Stomach (tissue), 19 donors: ENCODE measurements at places on chromosomes 2 and 18. TPM values are rescaled to one million over a fixed set of nuclear protein-coding genes. Genes with fewer than 3 reads are reported as not detected.

GRCh38 chr18:40243607-40244006 is 1711.4 kb upstream of the PIK3C3 start:
- H3K27me3 ChIP-seq = no peaks in the 10 kb centered on the region
- H3K4me1 ChIP-seq = no peaks in the 10 kb centered on the region
- no peak for DNase-seq
- H3K4me3 ChIP-seq = no peak overlapping the region
- no peak overlapping the region for H3K27ac ChIP-seq

DNA sequence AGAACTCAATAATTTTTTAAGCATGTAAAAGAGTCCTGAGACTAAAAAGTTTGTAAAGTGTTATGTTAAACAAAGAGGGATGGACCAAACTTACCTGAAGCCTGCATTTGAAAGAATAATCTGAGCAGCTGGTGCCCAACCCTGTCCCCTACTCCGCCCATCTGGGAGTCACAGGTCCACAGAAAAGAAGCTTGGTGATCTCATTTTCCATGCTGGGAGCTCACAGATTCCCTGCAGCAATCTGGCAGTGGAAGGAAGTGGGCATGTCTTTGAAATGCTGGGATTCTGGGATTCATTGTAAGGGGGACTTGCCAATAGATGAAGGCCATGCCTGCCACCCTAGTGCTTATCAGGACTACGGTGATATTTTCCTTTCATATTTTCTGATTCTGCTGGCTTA is 17.9 kb downstream of the CDH2 start:
- H3K27me3 ChIP-seq = no peaks in the 10 kb centered on the region
- H3K27ac ChIP-seq = no peak overlapping the region
- DNase-seq = no peak
- no peak overlapping the region for H3K4me3 ChIP-seq

GRCh38 chr2:163191372-163191771 is 352.8 kb upstream of the KCNH7 start:
- H3K27me3 ChIP-seq = no peaks in the 10 kb centered on the region
- DNase-seq = peak; percentile 64
- H3K27ac ChIP-seq = no peak overlapping the region
- H3K4me1 ChIP-seq = no peaks in the 10 kb centered on the region
- H3K4me3 ChIP-seq = no peak overlapping the region

- no peaks in the 10 kb centered on the region for H3K4me1 ChIP-seq
- no peaks in the 10 kb centered on the region for H3K27me3 ChIP-seq
- H3K27ac ChIP-seq = no peak overlapping the region
- no peaks in the 10 kb centered on the region for H3K36me3 ChIP-seq
- no peak for DNase-seq
- no peak overlapping the region for H3K4me3 ChIP-seq
Measured at GRCh38 chr18:68916734-68917133, 118.9 kb downstream of the CCDC102B start.

DNA sequence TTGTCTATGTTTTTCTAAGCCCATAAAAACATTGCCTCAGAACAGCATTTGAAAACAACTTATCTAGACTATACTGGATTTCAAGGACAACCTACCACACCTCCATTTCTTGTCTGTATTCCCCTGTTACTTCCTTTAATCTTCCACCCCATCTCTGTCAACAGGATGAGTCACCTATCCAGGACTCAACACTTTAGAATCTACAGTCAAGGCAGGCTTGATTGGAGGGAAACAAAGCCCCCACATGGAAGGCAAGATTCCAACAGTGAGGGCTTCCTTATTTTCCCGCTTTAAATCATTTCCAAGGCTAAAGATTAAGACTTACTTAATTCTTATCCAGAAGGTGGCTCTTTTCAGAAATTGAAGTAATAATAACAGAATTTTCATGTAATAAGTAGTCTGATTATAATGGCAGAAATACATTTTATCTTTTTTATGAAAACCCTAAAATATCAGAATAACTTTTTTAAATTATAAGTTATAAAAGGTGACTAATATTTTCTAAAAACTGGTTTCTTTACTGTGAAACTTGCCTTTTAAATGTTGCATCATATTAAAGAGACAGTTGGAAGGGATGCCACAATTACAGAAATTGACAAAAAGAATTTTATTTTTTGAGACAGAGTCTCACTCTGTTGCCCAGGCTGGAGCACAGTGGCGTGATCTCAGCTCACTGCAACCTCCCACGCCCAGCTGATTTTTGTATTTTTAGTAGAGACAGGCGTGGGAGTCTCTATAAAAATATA is 138.7 kb upstream of the CCDC150 start:
- H3K27me3 ChIP-seq = no peaks in the 10 kb centered on the region
- no peaks in the 10 kb centered on the region for H3K4me1 ChIP-seq
- no peaks in the 10 kb centered on the region for H3K36me3 ChIP-seq
- no peak overlapping the region for H3K27ac ChIP-seq
- no peak overlapping the region for H3K4me3 ChIP-seq

DNA sequence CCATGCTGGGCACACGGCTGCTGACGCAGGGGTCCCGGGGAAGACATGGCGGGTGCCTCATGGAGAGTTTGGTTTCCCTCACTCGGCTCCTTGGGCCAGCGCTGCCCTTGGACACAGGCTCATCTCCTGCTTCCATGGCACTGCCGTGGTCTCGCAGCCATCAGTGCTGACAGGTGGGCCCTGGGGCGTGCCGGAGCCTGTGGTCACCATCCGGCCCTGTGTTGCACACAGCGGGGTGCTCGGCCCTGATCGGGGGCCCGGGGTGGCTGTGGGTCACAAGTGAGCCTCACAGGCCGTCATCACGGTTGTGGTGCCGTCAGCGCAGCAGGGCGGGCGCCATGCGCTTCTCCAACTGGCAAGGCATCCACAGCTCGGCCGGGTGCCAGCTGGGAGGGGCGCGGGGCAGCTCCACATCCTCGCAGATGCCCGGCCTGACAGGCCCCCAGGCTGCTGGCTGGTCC is 582 bp downstream of the RTP5 start:
- no peaks in the 10 kb centered on the region for H3K36me3 ChIP-seq
- no peak overlapping the region for H3K27ac ChIP-seq
- H3K4me1 ChIP-seq = no peaks in the 10 kb centered on the region
- H3K4me3 ChIP-seq = no peak overlapping the region
- no peaks in the 10 kb centered on the region for H3K27me3 ChIP-seq

The CHRNA1 gene
- total RNA-seq = not detected
